ENCODE measurements at places on chromosomes 2 and 18. TPM values are rescaled to one million over a fixed set of nuclear protein-coding genes. Genes with fewer than 3 reads are reported as not detected.

TSPYL6 gene
- not detected for total RNA-seq

MAL gene
- total RNA-seq: 101 TPM

SYT4 gene
- total RNA-seq: not detected

BOLL gene
- total RNA-seq: not detected

AGBL5 gene
- total RNA-seq: 13.8 TPM

LYPD6B gene
- total RNA-seq: not detected

Data from activated T-helper 2 cell treated with anti-CD3 and anti-CD28 coated beads, Interferon-gamma antibody, Interleukin-2, Interleukin-4, amounts not matched to agents 10 μg/mL and 5 μg/mL and 100 μg/mL, durations not matched to agents 14 hours and 24 hours and 36 hours (primary cell).